ENCODE measurements at places on chromosomes 4 and X.

GRCh38 chr4:41095973-41096372 lies 118.4 kb downstream of the APBB2 start:
- DNase-seq, result no peak

DNA sequence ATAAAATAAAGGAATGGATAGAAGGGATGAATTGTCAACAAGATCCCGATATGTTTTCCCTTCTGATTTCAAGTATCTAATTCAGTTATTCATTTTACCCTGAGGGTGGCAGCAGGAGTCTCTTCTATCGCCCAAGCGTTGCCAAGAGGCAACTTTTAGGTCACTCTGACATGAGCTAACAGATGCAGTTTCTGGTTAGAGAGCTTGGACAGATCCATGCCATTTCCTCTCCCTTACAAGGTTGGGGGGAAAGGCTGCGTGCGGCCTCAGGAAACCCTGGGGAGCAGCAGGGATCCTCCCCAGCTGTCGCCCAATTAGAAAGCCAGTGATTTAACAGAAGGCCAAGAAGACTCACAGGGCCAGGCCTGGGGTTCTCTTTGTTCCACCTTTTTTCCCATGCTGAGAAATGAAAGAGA lies 35.3 kb upstream of the WAS start:
- peak; percentile 48 for DNase-seq

DNA sequence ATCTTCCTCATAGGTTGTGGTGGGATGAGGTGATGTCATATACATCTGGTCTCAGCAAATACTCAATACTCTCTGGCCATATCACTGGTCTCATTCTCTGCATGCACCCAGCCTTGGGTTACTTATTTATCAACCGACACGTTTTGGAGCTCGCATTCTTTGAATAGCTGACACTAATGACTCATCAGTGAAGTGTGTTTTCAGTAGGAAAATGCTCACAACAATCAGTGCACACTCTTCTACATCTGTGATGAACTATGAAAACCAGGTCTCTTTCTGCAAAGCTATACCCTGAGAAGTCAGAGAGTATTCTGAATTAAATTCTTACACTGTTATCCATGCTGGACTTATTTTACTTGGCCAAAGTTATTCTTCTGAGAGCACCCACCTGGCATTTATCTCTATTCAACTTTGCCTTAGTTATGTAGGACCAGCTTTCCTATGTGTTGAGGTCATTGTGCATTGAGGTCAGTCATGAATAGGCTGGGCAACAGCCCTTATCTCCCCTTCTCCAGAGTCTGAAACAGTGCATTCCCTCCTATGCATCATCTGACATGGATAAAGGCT lies 58.7 kb upstream of the DHX15 start:
- DNase-seq, result no peak

DNA sequence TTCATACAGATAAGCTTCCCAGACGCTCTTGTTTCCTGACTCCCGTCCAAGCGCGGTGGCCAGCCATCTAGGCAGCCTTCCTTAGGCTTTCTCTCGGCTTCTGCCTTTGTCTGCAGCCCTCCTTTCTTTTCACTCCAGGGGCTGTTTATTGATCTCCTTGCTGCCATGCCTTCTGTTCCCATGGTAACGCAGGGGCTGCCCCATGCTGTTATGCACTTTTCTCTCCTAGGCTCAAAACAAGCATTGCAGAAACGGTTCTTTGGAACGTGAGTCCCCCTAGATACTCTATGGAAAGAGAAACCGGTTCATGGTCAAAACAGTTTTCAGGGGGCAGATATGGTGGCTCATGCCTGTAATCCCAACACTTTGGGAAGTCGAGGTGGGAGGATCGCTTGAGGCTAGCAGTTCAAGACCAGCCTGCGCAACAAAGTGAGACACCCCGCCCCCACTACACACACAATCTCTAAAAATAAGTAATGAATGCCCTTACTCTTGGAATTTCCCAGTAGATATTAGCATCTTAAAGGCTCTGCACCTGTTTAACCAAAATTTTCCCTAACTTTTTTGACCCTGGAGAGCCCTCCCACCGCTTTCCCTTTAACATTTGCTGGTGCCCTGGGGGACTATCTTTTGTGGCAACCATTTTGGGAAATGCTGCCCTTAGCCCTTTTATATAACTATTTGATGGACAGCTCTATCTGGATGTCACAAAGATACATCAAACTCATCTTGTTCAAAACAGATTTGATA lies 53.9 kb upstream of the ZNF157 start:
- no peak for DNase-seq

GRCh38 chr4:20423420-20423819 lies 171.7 kb downstream of the SLIT2 start:
- no peak for DNase-seq

GRCh38 chr4:88158489-88159228 lies at the start of gene ABCG2:
ABCG2 (minus strand) TSS chr4:88158639; CDS start chr4:88139995, 18,644 bp downstream.
- peak; percentile 72 for DNase-seq

- DNase-seq, result peak; percentile 15
Observed at GRCh38 chrX:38804682-38805431, 3.6 kb downstream of the MID1IP1 start.
